Colonic mucosa (tissue), 4 donors: ENCODE measurements at places on chromosomes 5 and 9. TPM values are rescaled to one million over a fixed set of nuclear protein-coding genes. Genes with fewer than 3 reads are reported as not detected.

GRCh38 chr5:35404701-35405100 lies 174.4 kb upstream of the PRLR start:
- no peak overlapping the region for H3K27ac ChIP-seq
- H3K36me3 ChIP-seq: no peaks in the 10 kb centered on the region
- no peak overlapping the region for H3K4me3 ChIP-seq
- H3K27me3 ChIP-seq: no peaks in the 10 kb centered on the region

- H3K4me1 ChIP-seq: peaks cover 12% of the 10 kb centered on the region
- no peaks in the 10 kb centered on the region for H3K36me3 ChIP-seq
- H3K4me3 ChIP-seq: no peak overlapping the region
- H3K27ac ChIP-seq: peak overlapping the region; percentile 69
- DNase-seq: peak; percentile 65
These were observed 261.4 kb upstream of the KLF4 start for GRCh38 chr9:107750741-107751566.

DNA sequence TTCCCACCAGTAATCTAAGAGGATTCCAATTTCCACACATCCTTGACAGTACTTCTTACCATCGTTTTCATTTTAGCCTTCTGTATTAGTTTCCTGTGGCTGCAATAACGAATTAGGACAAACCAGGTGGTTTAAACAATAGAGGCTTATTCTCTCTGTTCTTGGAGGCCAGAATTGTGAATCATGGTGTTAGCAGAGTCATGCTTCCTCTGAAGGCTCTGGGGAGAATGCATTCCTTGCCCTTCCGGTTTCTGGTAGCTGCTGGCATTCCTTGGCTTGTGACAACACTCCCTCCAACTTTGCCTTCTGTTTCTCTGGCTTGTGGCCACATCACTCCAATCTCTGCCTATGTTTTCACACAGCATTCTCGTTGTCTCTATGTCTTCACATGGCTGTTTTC lies 23.5 kb downstream of the RIGI start:
- DNase-seq: no peak
- no peaks in the 10 kb centered on the region for H3K4me1 ChIP-seq
- no peak overlapping the region for H3K27ac ChIP-seq
- H3K27me3 ChIP-seq: no peaks in the 10 kb centered on the region
- H3K4me3 ChIP-seq: no peak overlapping the region
- H3K36me3 ChIP-seq: no peaks in the 10 kb centered on the region

GRCh38 chr5:113336975-113337374 lies 97.8 kb downstream of the TSSK1B start:
- H3K4me1 ChIP-seq: no peaks in the 10 kb centered on the region
- H3K4me3 ChIP-seq: no peak overlapping the region
- no peaks in the 10 kb centered on the region for H3K36me3 ChIP-seq
- no peak overlapping the region for H3K27ac ChIP-seq
- no peaks in the 10 kb centered on the region for H3K27me3 ChIP-seq
- DNase-seq: no peak

DNA sequence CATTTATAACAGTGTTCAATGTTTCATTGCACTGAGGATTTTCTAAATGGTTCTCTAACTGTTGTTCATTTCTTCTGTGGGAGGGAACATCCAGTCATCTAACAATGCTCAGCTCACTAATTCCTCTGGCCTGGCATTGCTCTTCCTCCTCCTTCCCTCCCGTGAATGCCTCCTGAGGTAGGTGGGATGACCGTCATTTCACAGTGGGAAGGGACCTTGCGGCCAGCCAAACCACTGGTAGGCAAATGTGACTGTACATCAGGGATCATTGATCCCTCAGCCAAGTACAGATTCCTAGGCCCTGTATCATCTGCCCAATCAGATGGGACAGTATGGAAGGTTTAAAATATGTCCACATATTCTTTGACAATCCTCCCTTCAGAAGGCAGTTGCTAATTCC lies 23.7 kb upstream of the VDAC1 start:
- H3K4me3 ChIP-seq: no peak overlapping the region
- DNase-seq: no peak
- H3K27ac ChIP-seq: no peak overlapping the region
- H3K27me3 ChIP-seq: no peaks in the 10 kb centered on the region

DNA sequence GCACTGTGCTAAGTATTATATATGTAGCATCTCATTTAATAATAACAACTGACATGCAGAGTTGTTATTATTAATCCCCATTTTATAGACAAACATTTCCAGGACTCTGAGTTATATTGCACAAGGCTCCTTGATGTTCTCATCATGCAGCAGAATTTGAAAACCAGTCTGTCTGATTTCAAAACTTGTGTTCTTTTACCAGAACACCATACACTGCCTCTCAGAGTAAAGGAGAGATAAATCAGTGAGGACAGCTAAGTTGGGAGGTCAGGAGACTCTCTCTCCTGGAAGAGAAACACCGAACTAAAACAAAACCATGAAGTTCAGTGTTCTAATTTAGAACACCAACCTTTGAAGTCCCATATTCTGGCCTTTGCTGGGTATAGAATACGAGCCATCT lies 92.7 kb upstream of the TNC start:
- no peak overlapping the region for H3K4me3 ChIP-seq
- H3K27me3 ChIP-seq: no peaks in the 10 kb centered on the region
- DNase-seq: no peak

GRCh38 chr5:33267801-33268200 lies 173.0 kb upstream of the TARS1 start:
- no peak for DNase-seq
- no peak overlapping the region for H3K4me3 ChIP-seq
- H3K4me1 ChIP-seq: no peaks in the 10 kb centered on the region
- H3K27me3 ChIP-seq: no peaks in the 10 kb centered on the region
- H3K27ac ChIP-seq: no peak overlapping the region
- H3K36me3 ChIP-seq: no peaks in the 10 kb centered on the region

DNA sequence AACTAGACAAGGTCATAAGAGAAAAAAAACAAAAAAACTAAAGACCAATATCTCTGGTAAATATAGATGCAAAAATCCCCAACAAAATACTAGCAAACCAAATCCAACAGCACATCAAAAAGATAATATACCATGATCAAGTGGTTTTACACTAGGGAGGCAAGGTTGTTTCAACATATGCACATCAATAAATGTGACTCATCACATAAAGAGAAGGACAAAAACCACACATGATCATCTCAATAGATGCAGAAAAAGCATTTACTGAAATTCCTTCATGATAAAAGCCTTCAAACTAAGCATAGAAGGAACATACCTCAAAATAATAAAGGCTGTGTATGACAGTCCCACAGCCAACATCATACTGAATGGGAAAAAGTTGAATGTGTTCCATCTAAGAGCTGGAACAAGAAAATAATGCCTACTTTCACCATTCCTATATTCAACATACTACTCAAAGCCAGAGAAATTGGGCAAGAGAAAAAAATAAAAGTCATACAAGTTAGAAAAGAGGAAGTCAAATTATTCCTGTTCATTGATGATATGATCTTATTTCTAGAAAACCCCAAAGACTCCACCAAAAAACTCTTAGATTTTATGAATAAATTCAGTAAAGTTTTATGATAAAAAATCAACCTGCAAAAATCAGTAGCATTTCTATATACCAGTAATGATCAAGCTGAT lies 72.2 kb upstream of the FAM169A start:
- H3K36me3 ChIP-seq: no peaks in the 10 kb centered on the region
- H3K27ac ChIP-seq: no peak overlapping the region
- no peak overlapping the region for H3K4me3 ChIP-seq
- DNase-seq: no peak

DNA sequence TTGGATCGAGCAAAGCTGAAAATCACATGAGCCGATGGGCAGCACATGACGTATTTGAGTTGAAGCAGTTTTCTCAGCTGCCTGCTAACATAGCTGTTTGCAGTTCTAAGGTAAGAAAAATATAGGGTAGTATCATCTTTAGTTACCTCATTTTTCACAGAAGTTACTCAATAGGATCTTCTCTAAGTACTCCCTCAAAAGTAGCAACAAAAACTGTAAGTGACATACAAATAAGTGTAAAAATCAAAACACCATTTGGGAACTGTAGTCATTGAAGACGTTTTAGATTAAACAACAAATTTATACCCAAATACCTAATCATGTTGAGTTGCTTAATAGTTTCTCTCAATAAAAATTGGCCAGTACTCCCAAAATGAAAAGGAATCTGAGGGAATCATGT lies 102.6 kb downstream of the ERCC6L2 start:
- no peak overlapping the region for H3K27ac ChIP-seq
- no peak overlapping the region for H3K4me3 ChIP-seq
- DNase-seq: no peak

Gene THBS4
- total RNA-seq: 0.27 TPM

Gene CD180
- total RNA-seq: 1.4 TPM

Gene ATP10B
- 232 TPM for total RNA-seq

Gene TCOF1
- total RNA-seq: 68.5 TPM

Gene OR1J1
- total RNA-seq: not detected

Gene FAM163B
- not detected for total RNA-seq

Gene NMUR2
- total RNA-seq: not detected

Gene ARSI
- total RNA-seq: 0.17 TPM
